LHCN-M2 (cell line): ENCODE measurements at places on chromosomes 2 and 18. TPM values are rescaled to one million over a fixed set of nuclear protein-coding genes. Genes with fewer than 3 reads are reported as not detected.

The LRRTM1 gene
- not detected in 2 replicates for total RNA-seq

The NAT8 gene
- not detected in 2 replicates for total RNA-seq

The COL5A2 gene
- 187 TPM in 2 replicates for total RNA-seq

DNA sequence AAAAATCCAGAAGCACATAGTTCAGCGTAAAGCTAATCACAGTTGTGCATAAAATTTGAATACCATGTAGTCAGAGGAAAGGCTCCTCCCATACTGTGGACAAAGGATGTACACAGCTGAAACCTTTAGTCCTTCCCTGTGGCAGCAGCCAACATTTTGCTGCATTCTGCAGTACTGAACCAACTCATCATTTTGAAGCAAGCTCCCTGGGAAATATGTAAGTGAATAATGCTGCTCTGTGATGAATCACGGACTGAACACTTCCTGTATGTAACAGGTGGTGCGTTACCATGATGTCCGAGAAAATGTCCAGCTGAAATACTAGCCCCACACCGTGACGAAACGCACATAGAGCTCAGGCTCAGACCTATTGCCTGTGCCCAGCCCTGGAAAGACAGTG, 421.1 kb upstream of the RAB12 start:
- DNase-seq: peak; percentile 98

DNA sequence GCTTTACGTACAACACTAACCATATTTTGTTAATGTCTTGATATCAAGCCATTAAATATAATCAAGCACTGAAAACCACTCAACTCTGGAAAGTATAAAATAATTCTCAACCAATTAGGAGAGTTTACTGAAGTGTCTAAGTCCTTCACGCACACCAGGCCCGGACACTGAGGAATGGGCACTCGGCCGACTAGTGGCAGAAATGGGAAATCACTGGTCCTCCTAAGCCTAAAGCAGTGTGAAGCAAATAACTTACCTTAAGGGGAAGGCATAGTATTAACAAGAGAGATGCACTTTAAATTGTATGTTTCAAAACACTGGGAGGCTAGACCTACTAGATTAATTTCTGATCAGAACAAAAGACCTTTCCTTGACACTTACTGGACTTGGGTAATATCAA, 45.7 kb downstream of the FAM210A start:
- DNase-seq: no peak

DNA sequence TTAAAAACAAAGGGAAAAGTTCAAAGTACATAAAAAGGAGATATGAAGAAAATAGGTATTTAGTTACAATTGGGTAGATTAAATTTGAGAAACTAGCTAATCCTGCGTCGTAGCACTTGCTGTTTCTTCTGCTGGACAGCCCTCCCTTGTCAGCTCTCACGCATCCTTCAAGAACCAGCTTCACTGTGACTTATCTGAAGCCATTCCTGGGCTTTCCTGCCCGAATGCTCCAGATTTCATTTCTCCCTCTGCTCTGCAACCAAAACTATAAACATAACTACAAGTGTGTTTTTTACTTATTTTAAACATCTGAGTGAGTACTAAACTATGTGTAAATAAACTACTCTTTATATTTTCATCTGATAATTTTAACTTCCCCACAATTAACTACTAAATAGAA, 149.2 kb downstream of the MTCL1 start:
- DNase-seq: no peak

- DNase-seq: peak; percentile 60
Observed at GRCh38 chr2:223970343-223971128, 13.3 kb downstream of the MRPL44 start.

- DNase-seq: no peak
Observed at GRCh38 chr18:57461652-57462269, 26.6 kb downstream of the ONECUT2 start.

GRCh38 chr2:108978709-108979111, 10.3 kb downstream of the EDAR start:
- DNase-seq: no peak
